Type B pancreatic cell (in vitro differentiated cells): ENCODE measurements at places on chromosomes 1 and 21. TPM values are rescaled to one million over a fixed set of nuclear protein-coding genes. Genes with fewer than 3 reads are reported as not detected.

DNA sequence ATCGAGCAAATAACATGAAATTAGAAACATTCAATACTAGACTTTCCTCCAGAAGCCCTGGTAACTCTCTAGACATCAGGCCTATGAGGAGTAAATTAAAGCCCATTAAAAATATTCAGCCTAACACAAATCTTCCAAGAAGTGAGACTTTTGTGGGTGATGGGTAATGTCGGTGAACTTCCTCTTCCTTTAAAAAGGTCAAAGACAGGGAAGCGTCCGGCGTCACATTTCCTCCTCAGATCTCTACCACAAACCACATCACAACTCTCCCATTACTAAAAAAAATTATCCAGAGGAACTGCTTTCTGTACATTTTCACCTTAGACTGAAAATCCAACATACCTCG, 1.4 kb downstream of the EIF4G3 start:
- peak overlapping the region; percentile 84 for H3K27ac ChIP-seq
- no peaks in the 10 kb centered on the region for H3K27me3 ChIP-seq

GRCh38 chr1:95793893-95794292, 559.9 kb downstream of the RWDD3 start:
- H3K36me3 ChIP-seq: no peaks in the 10 kb centered on the region
- H3K27me3 ChIP-seq: no peaks in the 10 kb centered on the region
- no peak overlapping the region for H3K27ac ChIP-seq
- H3K4me1 ChIP-seq: no peaks in the 10 kb centered on the region
- no peak for DNase-seq
- no peak overlapping the region for H3K4me3 ChIP-seq

GRCh38 chr1:84887261-84887934, 5.6 kb downstream of the LPAR3 start:
- H3K36me3 ChIP-seq: no peaks in the 10 kb centered on the region
- H3K4me1 ChIP-seq: peaks cover 30% of the 10 kb centered on the region
- DNase-seq: no peak
- H3K27me3 ChIP-seq: peaks cover 32% of the 10 kb centered on the region
- H3K4me3 ChIP-seq: no peak overlapping the region

Gene GORAB
- 13.7 and 19.4 TPM in 2 replicates for total RNA-seq

Gene FMO2
- 0.60 TPM in 1 of 2 replicates, not detected in the other for total RNA-seq

- no peak overlapping the region for H3K4me3 ChIP-seq
- H3K27me3 ChIP-seq: no peaks in the 10 kb centered on the region
- no peak for DNase-seq
- no peak overlapping the region for H3K27ac ChIP-seq
- H3K4me1 ChIP-seq: peaks cover 4% of the 10 kb centered on the region
- no peaks in the 10 kb centered on the region for H3K36me3 ChIP-seq
Observed at GRCh38 chr1:172917972-172918371, 132.8 kb downstream of the TNFSF18 start.

Gene RGS13
- 0.19 TPM in 1 of 2 replicates, not detected in the other for total RNA-seq

- no peak overlapping the region for H3K4me3 ChIP-seq
- peaks cover 81% of the 10 kb centered on the region for H3K27me3 ChIP-seq
- no peaks in the 10 kb centered on the region for H3K4me1 ChIP-seq
Observed at GRCh38 chr1:34653110-34653509, 101.7 kb upstream of the GJB5 start.

Gene KDF1
- 12.2 and 26.9 TPM in 2 replicates for total RNA-seq

Gene CASQ1
- 0.46 and 1.4 TPM in 2 replicates for total RNA-seq

DNA sequence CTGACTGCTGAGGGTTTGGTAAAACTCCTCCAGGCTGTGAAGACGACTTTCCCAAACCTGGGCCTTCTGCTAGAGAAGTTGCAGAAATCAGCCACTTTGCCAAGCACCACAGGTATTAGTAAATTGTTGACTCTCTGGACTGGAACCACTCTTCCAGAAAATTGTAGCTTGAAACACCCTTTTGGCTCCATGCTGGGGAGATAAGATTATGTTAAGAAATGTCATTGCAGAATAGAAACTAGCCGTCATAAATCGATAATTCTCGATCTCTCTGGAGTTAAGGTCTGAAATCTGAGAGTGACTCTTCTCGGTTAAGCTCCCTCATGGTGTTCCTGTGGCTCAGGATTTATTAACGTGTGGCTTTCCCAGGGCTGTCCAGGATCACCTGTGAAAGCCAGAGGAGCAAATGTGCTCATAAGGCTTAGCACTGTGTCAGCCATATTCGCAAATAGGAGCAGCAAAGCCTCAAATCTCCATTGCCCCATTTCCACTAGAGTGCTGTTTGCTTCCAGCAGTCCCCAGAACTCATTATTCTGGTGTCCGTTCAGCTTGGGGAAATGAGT, 54.6 kb downstream of the ZBTB40 start:
- H3K36me3 ChIP-seq: peaks cover 27% of the 10 kb centered on the region
- peaks cover 21% of the 10 kb centered on the region for H3K4me1 ChIP-seq
- H3K4me3 ChIP-seq: no peak overlapping the region
- no peak for DNase-seq

- peaks cover 5% of the 10 kb centered on the region for H3K27me3 ChIP-seq
- H3K36me3 ChIP-seq: peaks cover under 1% of the 10 kb centered on the region
- peaks cover 17% of the 10 kb centered on the region for H3K4me1 ChIP-seq
- H3K27ac ChIP-seq: no peak overlapping the region
- DNase-seq: no peak
- H3K4me3 ChIP-seq: no peak overlapping the region
Observed at GRCh38 chr1:161222175-161223019, 1.0 kb downstream of the APOA2 start.

DNA sequence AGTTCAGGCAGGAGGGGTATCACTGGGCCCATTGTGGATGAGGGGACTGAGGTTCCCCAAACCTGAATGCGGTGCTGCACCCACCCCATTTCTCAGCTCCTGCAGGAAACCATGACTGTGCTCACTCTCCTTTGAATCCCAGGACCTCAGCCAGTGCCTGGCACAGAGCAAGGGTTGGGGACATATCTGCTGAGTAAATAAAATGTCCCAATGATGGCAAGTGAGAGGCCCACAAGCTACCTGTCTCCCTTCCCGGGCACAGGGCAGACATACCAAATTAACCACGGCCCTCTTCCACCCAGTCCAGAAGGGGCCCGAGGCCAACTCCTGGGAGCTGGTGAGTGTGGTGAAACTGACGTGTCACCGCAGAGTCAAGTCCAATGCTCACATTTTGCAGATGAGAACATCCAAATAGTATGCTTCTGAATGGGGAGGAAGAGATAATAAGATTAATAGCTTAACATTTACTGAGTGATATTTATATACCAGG, 97.6 kb downstream of the EPHB2 start:
- peaks cover 35% of the 10 kb centered on the region for H3K4me1 ChIP-seq
- H3K4me3 ChIP-seq: no peak overlapping the region
- no peaks in the 10 kb centered on the region for H3K27me3 ChIP-seq
- no peak for DNase-seq
- peak overlapping the region; percentile 64 for H3K27ac ChIP-seq
- no peaks in the 10 kb centered on the region for H3K36me3 ChIP-seq

DNA sequence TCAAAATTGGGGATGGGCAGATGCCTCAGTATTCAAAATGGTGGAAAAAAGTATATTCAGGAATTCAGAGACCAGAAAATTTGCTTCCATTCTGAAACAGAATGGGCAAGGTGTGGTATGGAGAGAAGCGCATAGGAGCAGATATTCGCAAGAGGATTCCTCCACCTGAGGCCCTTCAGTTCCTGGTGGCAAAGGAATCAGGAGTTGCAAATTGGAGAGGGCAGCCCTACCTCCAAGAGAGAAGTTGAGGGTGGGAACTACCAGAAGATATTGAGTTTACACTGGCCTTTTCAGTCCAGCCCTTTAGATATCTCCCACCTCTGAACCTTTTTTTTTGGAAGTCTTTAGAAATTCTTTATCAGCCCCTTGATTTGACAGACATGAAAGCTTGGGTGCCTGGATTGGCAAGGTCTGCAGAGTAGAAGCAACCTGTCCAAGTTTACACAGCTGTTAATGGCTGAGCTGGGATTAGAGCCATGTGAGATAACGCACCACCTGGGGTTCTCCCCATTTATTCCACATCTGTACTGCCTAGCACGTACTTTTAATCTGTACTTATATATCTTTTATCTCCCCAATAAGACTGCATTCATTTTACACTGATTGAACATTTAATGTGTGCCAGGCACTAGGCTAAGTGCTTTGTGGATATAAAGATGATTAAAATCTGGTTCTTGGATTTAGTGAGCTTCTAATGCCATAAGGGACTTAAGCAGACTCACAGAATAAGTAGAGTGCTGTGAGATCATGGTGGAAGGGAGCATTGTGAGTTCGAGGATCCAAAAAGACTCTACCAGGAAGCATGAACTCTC, 99.5 kb downstream of the NGF start:
- H3K27me3 ChIP-seq: no peaks in the 10 kb centered on the region
- DNase-seq: no peak
- no peaks in the 10 kb centered on the region for H3K36me3 ChIP-seq
- H3K4me3 ChIP-seq: no peak overlapping the region
- no peak overlapping the region for H3K27ac ChIP-seq

DNA sequence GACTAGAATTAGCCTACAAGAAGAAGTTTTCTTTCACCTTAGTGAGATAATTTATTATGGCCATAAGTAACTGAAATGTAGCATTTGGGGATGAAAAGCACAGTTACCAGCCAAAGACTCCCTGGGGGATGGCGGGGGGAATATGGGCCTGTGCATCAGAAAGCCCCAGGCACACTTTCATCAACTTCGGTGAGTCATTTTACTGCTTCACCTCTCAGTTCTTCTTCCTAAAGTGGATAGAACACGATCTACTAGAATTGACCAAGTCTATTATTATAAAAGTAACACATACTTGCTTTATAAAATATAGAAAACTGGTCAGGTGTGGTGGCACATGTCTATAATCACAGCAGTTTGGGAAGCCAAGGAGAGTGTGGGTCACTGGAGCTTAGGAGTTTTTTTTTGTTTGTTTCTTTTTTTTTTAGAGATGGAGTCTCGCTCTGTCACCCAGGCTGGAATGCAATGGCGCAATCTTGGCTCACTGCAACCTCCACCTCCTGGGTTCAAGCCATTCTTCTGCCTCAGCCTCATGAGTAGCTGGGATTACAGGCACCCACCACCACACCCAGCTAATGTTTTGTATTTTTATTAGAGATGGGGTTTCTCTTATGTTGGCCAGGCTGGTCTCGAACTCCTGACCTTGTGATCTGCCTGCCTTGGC, 141.8 kb downstream of the ZZZ3 start:
- no peaks in the 10 kb centered on the region for H3K27me3 ChIP-seq
- DNase-seq: no peak
- no peaks in the 10 kb centered on the region for H3K36me3 ChIP-seq
- H3K4me1 ChIP-seq: peaks cover 7% of the 10 kb centered on the region

DNA sequence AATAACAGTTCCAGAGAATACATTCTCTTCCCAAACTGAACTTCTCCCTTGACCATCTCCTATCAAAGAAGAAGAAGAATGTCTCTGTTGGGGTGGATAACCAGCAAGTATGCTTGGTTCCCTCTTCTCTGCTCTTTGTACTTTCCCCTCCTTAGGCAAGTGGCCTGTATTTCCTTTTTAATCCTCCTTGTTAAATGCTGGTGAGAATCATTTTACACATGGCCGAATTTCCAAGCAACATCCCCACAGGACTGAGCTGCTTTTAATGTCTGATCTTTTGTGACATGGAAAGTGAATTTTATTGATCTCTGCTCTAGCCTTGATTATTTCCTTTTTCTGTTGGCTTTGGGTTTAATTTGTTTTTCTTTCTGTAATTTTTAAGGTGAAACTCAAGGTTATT, 336.7 kb downstream of the DUSP10 start:
- H3K4me3 ChIP-seq: no peak overlapping the region
- no peaks in the 10 kb centered on the region for H3K4me1 ChIP-seq
- no peak for DNase-seq
- H3K36me3 ChIP-seq: no peaks in the 10 kb centered on the region

- DNase-seq: no peak
- peaks cover 55% of the 10 kb centered on the region for H3K36me3 ChIP-seq
- H3K27ac ChIP-seq: no peak overlapping the region
Observed at GRCh38 chr1:93171549-93172034, 8.6 kb downstream of the TMED5 start.

DNA sequence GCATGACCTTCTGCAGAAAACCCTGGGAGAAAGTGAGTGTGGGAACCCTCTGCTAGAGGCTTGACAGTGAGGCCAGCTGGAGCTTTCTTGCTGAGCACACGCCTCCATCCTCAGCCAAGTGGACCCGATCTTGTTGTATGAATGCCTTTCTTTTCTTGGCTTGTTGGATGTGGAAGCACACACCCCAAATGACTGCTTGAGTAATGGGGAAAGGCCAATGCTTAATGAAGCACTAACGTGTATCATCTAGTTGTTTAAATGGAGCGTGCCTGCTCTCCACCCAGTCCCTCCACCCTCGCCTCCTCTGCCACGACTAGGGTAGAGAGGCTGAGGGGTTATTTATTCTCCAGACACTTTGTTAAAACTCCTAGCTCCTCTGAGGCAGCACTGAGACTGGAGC, 54.3 kb upstream of the IKBKE start:
- peaks cover 39% of the 10 kb centered on the region for H3K36me3 ChIP-seq
- H3K4me1 ChIP-seq: peaks cover 44% of the 10 kb centered on the region
- H3K27me3 ChIP-seq: no peaks in the 10 kb centered on the region
- DNase-seq: no peak
- H3K4me3 ChIP-seq: peak overlapping the region; percentile 43
- peak overlapping the region; percentile 78 for H3K27ac ChIP-seq

Gene FAM151A
- total RNA-seq: 0.39 and 5.8 TPM in 2 replicates

Gene PLA2G2D
- total RNA-seq: not detected in 2 replicates

DNA sequence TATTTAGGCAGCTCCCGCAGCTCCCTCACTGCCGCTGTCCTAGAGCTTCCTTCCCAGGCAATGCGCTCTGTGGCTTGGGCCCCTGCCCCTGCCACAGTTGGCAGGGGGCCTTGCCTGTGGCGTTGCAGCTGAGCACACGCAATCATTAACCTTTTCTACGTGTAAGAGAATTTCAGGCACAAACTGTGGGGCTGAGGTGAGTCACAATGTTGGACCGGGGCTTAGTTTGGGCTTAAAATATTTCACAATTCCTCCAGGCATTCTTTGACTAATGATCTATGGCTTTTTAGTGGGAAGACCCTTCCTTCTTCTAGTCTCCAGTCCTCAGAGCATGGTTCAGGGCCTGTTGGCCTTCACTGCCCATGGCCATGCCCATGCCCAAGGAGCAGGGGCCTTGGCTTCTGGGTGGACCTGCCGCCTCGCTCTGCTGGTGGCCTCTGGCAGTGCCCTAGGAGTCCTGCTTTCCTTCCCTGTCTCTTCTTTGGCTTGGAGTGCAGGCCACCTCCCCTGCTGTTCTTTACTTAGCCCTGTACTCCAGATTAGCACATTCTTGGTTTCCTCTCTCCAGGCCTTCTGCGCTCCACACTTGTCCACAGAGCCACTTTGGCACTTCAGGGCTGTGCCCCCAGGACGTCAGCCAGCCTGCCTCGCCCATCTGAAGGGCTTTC, 39.2 kb downstream of the MAPKAPK2 start:
- H3K36me3 ChIP-seq: no peaks in the 10 kb centered on the region
- H3K27me3 ChIP-seq: no peaks in the 10 kb centered on the region
- H3K4me1 ChIP-seq: peaks cover 11% of the 10 kb centered on the region
- peak overlapping the region; percentile 58 for H3K27ac ChIP-seq
- DNase-seq: no peak

DNA sequence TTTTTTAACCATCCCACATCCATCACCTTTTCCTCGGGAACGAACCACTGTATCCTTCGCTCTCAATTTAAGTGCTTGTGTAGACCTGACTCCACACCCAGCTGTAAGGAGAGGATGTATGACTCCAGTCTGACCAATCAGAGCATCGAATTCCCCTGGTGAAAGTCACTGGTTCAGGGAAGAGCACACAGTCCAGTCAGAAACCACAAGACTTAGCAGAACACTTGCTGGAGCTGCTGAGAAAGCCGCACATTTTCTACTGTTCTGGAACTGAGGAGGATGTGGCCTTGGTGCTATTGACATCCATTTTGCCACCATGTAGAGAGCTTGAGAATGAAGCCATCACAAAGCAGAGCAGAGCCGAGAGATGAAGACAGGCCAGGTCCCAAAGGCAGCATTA, 59.9 kb upstream of the CNN3 start:
- no peak overlapping the region for H3K4me3 ChIP-seq
- H3K36me3 ChIP-seq: no peaks in the 10 kb centered on the region
- peaks cover 33% of the 10 kb centered on the region for H3K4me1 ChIP-seq
- H3K27ac ChIP-seq: no peak overlapping the region
- no peaks in the 10 kb centered on the region for H3K27me3 ChIP-seq
- no peak for DNase-seq
